Naive thymus-derived CD8-positive, alpha-beta T cell (primary cell): ENCODE measurements at places on chromosomes 2 and 18.

DNA sequence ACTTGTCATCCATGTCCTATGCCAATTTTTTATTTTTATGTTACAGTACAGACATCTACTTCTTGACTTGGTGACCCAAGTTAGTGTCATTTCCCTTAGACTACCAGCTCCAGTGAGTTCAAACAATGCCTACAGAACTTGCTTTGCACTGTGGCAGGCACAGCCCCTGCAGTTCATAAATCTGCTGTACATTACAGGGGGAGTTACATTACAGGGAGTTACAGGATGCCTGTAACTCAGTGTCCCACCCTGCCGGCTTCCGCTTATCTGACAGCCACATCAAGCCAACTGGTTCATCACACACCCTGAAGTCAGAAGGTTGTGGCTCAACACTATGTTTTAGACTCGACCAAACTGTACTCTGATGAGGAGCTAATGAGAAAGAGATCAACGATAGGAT, 7.8 kb upstream of the NPAS2 start:
- peak; percentile 51 for DNase-seq

GRCh38 chr2:10047616-10048500, 4.5 kb downstream of the KLF11 start:
- DNase-seq = no peak

DNA sequence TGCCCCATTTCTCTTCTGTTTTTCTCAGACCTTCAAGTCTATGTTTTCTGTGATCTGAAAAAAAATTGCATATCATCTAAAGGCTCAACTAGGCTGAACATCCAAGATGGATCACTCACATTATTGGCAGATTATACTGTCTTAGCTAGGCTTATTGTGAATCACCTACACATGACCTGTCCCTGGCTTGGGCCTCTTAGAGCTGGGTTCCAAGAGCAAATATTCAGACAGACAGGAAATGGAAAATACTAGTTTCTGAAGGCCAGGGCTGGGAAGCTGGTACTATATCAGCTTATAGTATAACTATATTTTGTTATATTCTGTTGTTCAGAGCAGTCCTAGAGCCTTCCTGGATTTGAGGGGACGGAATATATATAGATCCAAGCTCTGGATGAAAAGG, 90.3 kb downstream of the PIK3C3 start:
- DNase-seq = no peak

DNA sequence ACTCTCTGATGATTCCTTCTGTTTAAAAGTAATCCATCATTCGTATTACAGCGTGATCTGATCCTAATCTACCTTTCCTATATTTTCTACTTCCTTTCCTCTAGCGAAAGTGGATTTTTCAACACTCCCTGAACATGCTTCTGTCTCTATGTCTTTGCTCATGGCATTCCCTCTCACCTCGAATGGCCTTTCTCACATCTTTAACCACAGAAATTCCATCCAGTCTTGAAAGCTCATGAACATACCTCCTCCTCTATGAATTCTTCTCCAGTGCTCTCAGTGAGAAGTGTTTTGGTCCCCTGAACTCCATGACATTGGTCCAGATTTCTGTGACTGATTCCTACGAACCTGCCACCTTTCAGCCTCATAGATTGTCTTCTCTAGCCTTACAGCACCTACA, 323.2 kb downstream of the RAD51AP2 start:
- DNase-seq = no peak
